ENCODE measurements at places on chromosomes 13 and 19.

DNA sequence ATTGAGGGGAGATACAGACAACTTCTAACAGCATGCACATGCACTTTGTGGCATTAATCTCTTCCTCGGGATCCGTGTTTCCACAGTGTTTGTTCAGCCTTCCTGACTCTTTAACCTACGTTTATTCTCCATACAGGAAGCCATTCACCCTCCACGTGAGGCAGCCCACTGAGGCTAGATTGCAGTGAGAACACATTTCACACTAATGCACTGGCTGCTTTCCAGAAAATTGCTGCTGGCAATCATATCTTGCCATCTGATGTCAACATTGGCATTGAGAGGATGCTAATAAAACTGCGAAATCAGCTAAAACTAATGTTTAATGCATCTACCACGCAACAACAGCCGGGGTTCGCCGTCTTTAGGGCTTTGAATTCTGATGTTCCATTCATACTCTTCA, 30.0 kb downstream of the DCLK1 start:
- no peak for DNase-seq

- no peak for DNase-seq
Observed at GRCh38 chr13:43664700-43665191, 122.0 kb downstream of the ENOX1 start.

DNA sequence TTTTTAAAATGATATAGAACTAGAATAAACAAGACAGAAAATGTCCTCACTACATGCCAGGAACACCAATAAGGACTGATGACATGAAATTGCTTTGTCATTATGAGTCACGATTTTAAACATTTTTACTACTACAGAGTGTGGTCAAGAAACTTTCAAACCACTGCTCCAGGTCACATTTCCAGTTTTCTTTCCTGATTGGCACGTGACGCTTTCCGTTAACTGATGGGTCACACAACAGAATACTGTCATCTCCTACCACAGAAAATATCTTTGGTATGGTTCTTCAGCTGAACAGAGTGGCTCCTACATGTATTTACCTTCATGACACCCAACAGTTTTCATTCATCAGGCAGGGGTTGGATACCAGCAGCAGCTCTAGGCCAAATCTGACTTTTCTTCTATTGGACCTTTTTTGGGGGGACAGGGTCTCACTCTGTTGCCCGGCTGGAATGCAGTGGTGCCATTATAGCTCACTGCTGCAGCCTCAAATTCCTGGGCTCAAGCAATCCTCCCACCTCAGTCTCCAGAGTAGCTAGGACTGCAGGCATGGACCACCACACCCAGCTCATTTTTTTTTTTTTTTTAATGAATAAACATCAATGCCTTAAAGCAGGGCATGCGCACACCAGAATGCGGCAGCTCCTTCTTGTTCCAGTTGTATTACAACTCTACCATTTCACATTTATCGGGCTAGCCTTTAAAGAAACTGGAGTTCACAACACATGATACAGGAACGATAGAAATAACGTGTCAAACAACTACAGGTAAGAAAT, 147.4 kb downstream of the RNF17 start:
- no peak for DNase-seq

DNA sequence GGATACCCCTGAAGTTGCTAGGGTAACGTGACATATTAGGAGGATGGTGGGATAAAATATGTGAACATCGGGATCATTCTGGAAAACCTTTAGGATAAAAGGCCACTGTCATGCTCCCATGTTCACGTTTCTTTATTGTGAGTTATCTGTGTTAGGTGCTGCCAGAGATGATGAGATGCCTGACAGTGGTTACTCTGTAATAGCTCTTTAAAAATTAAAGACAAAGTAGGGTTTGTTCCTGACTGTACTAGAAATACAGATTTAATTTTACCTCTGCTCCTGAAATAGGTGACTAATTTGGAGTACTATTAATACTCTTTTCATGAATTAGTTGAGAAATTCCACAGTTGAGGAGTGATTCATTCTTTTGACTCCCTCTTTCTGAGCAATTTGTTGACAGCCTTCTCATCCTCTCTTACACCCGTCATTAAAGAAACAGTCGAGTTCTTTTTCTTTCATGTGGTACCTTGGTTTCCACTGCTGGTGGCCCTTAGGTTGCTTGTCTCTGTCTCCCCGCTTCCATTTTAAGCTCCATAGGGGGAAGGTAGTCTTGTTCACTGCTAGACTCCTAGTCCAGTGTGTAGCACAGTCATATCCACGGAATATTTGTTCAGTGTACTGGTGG, 28.4 kb downstream of the SAE1 start:
- no peak for DNase-seq

- no peak for DNase-seq
Observed at GRCh38 chr13:105031306-105031705, 1504.2 kb downstream of the EFNB2 start.

DNA sequence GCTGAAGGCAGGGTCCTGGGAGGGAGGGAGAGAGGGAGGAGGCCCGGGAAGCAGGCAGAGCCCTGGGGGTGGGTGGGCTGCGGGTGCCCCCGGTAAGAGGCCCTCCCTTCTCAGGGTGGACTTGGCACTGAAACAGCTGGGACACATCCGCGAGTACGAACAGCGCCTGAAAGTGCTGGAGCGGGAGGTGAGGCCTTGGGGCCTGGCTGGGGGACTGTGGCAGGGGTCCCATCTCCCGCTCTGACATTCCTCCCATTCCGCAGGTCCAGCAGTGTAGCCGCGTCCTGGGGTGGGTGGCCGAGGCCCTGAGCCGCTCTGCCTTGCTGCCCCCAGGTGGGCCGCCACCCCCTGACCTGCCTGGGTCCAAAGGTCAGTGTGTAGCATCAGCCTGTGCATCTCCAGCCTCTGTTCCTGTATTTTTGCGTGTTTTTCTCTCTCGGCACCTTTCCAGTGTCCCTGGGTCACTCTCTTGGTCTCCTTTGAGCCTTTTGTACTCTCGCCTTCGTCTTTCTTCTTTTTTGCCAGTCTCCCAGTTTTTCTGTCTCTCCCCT, 53.4 kb downstream of the TRPM4 start:
- DNase-seq: no peak

GRCh38 chr19:10773969-10774368, 56.1 kb downstream of the DNM2 start:
- no peak for DNase-seq

DNA sequence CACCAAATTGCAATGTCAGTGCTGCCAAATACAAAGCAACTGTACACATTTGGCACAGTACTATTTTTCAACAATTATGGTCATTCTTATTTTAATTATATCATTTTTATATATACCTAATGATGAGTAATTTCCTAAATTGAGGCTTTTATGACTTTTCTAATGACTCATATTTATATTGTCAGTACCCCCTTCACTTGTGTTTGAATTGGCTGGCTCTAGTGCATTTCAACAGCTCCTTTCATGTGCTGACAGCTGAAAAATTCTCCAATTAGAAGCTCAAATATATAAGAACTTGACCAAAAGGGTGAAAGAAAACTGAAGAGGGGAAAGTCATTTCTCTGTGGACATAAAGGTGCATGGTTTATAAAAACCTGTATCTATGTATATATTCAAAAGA, 263.3 kb downstream of the SLITRK1 start:
- DNase-seq: no peak

GRCh38 chr13:51071493-51071892, 39.6 kb downstream of the C13orf42 start:
- DNase-seq: no peak

- no peak for DNase-seq
Observed at GRCh38 chr13:72071713-72072112, 204.7 kb upstream of the DACH1 start.

- no peak for DNase-seq
Observed at GRCh38 chr13:51323824-51324511, 15.5 kb upstream of the SERPINE3 start.
